LoVo (cell line): ENCODE measurements at places on chromosomes 4 and X.

- DNase-seq, result no peak
These were observed 155.6 kb downstream of the PCDH7 start for GRCh38 chr4:30875658-30876269.

GRCh38 chr4:92012899-92013867 is 290.6 kb upstream of the GRID2 start:
- DNase-seq, result no peak

DNA sequence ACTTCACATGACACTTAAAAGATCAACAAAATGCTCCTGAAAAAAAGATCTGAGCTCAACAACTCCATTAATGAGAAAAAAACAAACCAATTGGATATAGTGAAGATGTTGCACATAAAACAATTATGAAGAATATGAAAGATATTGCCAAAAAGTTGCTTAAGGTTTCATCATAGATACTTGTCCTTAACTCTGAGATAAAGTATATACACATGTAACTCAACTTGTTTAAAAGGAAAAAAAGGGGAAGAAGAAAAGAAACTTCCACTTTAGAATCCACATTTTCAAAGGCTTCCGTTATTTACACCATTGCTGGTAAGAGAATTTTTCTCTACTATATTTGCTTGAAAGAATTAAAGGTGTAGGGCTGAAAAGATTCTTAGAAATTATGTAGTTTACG is 2.7 kb downstream of the AFAP1 start:
- DNase-seq, result no peak

DNA sequence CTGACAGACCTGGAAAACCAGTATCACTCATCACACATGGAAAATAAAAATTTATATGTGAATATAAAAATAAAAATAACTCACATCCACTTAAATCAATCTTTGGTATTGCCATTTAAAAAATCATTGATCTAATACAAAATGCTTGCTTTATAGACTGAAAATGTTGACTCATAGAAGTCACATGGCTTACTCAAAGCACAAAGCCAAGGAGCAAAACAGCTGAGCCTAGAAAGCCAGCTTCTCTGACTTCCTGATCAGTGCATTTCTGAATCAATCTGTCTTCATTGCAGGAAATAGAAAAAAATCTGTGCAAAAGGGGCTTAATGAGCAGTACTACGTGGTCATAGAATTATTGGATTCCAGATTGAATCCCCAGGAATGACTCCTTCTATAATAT is 176.9 kb upstream of the HS3ST1 start:
- DNase-seq, result no peak

DNA sequence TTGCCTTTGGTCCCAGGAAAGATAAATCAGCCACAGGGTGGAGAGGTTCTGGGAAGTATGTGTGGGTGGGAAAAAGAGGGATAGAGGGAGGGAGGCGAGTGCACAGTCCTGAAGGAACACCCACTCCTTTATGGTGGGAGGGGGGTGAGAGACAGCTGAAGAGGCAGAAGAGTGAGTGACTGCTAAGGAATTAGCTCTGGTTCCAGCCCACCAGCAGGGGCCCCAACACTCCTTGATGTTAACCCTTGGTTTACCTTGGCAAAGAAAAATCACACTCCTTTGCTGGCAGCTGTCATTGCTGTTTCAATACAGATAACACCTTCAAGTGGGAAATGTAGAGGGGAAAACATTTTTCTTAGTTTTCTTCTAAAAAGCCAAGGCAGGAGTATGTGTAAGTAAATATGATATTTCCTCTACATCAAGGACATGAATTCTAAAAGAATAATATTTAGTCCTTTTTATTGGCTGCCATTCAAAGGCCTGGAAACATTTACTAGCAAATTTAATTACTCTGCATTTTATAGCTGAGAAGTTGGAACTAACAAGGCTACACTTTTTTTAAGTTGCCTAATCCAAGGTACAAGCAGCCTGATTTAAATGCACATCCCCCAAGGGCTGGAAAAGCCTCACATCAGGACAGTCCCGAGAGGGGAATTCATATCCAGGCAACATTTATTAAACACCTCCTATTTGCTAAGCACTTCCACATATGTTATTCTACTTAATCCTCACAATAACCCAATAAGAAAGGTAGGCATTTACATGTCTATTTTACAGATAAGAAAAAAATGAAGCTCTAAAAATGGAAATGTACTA is 81.7 kb downstream of the HS6ST2 start:
- no peak for DNase-seq

DNA sequence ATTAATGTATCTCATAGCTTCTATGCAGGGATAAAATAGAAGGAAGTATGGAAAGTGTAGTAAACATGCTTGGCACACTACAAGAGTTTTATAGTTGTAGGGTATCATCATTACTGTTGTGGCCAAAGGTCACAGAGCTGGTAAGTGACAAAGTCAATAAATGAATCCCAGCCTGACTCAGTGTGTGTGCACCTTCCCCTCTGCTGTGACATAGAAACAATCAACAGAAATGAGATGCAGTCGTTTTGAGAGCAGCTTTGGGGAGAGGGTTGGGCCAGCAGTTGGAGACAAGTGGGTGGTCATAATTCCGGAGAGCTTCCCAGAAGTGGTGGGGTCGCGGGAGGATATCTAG is 82.4 kb upstream of the RBPJ start:
- peak; percentile 84 for DNase-seq

DNA sequence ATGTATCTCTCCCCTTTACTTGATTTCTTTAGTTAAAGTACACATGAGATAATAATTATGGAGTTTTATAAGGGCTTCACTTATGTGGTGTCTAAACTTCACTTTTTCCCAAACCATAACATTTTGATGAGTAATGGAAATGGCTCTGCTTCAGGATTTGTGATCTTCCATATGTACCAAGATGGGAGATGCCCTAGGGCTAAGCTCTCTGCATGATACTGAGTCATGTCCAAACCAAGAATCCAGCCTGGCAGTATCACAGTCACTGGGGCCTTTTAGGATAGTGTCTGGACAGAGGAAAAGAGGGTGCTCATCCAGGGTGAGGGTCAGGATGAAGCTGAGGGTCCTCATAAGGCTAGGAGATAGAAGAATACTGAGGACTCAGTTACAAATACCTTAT is 47.9 kb upstream of the PAGE3 start:
- no peak for DNase-seq

GRCh38 chr4:118865091-118865708 is 23.5 kb upstream of the SYNPO2 start:
- peak; percentile 67 for DNase-seq

GRCh38 chrX:9184211-9184610 is 150.3 kb upstream of the FAM9B start:
- DNase-seq, result no peak

GRCh38 chr4:48270523-48270897 is 872 bp upstream of the TEC start:
- no peak for DNase-seq

DNA sequence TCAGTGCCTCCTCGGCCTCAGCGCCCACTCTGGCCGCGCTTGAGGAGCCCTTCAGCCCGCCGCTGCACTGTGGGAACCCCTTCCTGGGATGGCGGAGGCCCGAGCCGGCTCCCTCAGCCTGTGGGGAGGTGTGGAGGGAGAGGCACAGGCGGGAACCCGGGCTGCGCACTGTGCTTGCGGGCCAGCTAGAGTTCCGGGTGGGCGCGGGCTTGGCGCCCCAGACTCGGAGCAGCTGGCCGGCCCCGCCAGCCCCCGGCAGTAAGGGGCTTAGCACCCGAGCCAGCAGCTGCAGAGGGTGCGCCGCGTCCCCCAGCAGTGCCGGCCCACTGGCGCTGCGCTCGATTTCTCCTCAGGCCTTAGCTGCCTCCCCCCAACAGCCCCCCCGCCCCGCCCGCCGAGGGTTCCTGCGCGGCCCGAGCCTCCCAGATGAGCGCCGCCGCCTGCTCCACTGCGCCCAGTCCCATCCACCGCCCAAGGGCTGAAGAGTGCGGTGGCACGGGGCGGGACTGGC is 1137.0 kb downstream of the PCDH18 start:
- no peak for DNase-seq

GRCh38 chr4:138003248-138003647 is 238.9 kb downstream of the SLC7A11 start:
- no peak for DNase-seq

DNA sequence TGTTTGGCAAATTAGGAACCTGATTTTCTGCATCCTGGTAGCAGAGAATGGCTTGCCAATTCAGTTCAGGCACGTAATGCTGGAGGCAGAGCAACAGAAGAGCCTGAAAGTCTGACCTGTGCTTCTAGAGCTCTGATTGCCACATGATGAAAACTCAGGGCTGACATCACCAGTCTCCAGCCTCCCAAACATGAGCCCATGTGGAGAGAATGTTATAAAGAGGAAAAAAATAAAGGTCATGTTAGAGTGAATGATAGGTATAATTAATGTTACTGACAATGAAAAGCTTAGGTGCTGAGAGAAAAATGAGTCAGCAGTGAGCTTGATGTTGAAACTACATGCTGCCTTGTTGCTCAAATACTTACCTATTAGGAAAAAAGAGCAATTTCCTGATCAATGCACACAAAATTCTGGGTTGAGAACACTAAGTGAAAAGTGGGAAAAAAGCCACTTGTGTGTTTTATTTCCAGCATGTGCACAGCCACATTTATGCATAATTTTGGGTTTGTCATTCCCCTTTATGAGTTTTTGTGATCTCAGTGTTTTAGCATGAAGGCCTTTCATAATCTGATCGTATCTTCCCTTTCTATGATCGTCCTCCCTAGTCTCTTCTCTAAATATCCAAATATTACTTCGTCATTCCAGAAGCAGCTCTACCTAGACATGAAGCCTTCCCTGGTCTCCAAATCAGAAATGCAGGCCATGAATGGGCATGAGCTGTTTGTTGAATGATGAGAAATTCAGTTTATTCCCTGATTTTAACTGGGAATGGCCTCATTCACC is 113.3 kb upstream of the CPEB2 start:
- no peak for DNase-seq

- no peak for DNase-seq
These were observed 406.8 kb downstream of the PCDH7 start for GRCh38 chr4:31126881-31127398.

GRCh38 chrX:155068165-155068564 is 2.8 kb downstream of the CMC4 start:
- peak; percentile 23 for DNase-seq

GRCh38 chr4:56684320-56685050 is 3.4 kb upstream of the HOPX start:
- no peak for DNase-seq

DNA sequence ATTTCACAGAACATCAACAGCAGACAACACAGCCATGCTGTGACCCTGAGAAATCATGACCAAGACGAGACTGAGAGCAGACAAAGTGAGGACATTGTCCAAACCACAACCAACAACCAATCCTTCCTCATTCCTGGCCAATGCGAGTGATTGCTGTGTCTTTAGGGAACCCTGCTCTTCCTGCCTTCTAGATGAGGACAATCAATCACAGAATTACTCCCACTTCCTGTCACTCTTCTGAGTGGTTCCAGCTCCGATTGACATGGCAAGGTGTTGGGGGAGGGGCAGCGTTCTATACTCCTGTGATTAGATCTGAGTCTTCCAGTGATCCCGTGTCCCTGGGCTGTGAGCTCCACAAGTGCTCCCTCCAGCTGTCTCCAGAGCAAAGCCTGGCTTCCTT is 227.8 kb downstream of the STIM2 start:
- no peak for DNase-seq

- no peak for DNase-seq
These were observed 33.7 kb upstream of the PRR27 start for GRCh38 chr4:70120323-70120722.

DNA sequence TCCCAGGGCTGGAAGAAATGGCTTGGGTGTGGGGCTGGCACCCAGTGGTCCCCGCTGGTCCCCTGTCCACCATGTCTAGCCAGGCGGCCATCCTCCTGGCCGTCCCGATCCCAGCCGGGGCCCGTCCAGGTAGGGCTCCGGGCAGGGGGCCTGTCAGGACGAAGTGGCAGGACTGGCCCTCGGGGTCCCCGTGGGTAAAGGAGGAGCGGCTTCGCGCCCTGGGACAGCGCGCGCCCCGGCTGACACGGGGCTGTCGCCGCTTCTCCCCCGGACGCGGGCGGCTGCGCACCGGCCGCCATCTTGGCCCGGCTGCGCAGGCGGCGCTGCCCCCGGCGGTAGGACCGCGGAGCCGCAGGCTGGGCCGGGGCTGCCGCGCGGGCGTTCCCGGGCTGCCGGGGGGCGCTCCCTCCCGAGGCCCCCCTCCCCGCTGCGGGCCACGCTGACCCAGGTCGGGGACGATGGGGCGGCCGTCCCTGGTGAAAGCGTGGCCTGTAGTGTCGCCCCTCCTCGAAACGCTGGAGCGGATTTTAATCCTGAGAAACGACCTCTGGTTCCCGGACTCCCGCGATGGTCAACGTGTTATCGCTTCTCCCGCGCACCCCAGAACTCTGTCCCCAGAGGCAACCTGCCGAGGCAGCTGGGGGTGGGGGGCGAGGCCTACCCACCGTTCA is 60.4 kb upstream of the BCOR start:
- no peak for DNase-seq

- no peak for DNase-seq
These were observed 84.0 kb downstream of the PRKG2 start for GRCh38 chr4:81131066-81131465.

- no peak for DNase-seq
These were observed 140.4 kb downstream of the MID1IP1 start for GRCh38 chrX:38941675-38942074.
